ENCODE measurements at places on chromosomes 7 and 10.

- DNase-seq: no peak
These were observed 1.1 kb upstream of the HERPUD2 start for GRCh38 chr7:35695987-35696386.

GRCh38 chr10:122057841-122058413 is 69.0 kb downstream of the TACC2 start:
- DNase-seq: no peak

DNA sequence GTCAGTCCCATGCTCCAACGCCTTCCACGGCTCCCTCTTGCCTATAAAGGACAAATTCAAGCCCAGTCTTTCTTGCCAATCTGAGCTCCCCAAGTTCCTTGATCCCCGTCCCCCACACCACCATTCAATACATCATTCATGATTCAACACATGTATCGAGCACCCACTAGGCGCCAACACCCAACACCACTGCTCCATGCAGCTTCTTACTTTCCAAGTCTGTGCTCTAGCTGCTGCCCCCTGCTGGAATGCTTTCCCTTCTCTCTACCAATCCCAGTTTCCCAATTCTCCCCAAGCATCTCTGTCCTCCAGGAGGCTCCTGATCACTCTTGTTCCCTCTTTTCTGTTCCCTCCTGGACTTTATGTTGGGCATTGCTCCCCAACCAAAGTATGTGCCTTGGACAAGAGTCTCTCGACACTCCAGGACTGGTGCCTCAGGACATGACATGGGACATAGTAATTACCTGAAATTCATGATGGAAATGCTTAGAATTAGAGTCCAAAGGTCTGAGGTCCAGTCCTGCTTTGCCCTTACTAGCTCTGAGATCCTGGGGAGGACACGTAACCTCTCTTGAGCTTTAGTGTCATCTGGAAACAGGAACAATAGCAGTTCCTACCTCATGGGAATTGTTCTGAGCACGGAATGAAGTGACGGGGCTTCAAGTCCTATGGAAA is 172.7 kb downstream of the NEURL1 start:
- DNase-seq: peak; percentile 70

DNA sequence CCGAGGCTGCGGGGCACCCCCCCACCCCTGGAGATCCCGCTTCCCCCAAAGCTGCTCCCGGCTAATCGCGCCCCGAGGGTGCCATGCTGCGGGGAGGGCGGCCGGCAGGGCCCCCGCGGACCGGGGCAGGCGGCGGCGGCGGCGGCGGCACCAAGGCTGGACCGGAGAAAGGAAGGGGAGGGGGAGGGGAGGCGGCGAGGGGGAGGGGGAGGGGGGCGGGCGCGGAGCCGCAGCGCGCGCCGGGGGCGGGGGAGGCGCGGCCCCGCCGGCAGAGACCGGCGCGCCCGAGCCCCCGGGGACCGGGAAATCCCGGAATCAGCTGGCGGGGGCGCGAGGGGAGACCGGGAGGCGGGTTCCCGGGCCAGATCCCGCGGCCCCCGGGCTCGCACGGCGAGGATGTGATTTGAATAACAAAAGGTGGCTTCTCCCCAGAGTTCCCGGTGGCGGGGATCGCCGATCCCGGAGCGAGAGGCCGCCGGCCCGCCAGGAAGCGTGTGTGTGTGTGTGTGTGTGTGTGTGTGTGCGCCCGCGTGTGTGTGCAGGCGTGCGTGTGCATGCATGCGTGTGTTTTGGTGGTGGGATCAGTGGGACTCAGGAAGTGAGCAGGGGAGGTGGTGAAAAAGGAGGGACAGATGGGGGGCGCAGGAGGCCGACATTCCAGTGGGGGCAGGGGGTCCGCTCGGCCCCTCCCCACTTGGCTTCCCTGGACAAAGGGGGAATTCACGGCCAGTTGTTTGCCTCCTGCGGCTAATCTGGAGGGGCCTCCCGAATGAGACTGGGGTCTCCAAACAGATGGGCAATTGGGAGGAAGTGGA is 99.5 kb downstream of the HIP1 start:
- peak; percentile 57 for DNase-seq

DNA sequence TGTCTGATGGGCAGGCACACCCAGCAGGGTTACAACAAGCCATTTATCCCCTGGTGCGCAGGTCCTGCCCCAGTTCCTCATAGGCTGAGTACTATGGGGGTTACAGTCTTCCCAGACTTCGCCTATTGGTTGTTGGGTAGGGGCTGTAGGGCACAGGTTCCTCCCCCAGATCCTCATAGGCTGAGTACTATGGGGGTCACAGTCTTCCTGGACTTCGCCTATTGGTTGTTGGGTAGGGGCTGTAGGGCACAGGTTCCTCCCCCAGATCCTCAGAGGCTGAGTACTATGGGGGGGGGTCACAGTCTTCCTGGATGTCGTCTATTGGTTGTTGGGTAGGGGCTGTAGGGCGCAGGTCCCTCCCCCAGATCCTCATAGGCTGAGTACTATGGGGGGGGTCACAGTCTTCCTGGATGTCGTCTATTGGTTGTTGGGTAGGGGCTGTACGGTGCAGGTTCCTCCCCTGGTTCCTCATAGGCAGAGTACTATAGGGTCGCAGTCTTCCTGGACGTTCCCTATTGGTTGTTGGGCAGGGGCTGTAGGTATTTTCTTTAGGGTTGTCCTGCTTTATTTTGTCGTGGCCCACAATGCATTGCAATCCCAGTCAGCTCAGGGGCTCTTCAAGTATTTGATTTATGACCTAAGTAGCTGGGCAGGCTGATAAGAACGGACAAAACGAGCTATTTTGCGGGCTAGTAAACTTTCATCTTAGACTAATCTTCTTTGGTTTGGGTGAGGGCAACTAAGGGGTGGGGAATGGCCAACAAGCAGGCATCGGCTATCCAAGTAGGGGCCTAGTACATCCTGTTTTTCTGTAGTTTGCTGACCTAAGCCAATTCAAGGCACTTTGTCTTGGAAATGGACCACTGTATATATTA is 3.4 kb downstream of the LRRC27 start:
- peak; percentile 88 for DNase-seq

DNA sequence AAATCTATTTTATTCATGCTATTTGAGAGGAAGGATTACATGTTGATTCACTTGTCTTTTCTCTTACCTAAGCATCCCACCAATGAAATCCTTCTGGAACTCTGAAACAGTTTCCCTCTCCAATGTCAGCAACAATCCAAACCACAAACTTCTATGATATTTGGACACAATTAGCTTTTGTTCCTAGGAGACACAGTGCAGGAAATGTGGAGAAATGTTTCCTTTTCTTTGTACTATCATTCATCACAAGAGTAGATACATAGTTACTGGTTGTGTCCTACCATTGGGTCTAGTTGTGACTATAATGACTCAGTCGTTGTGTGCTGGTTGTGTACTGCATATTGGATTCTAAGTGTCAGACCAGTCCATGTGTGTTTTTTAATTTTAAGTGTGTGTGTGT is 156.8 kb upstream of the MAGI2 start:
- DNase-seq: no peak

DNA sequence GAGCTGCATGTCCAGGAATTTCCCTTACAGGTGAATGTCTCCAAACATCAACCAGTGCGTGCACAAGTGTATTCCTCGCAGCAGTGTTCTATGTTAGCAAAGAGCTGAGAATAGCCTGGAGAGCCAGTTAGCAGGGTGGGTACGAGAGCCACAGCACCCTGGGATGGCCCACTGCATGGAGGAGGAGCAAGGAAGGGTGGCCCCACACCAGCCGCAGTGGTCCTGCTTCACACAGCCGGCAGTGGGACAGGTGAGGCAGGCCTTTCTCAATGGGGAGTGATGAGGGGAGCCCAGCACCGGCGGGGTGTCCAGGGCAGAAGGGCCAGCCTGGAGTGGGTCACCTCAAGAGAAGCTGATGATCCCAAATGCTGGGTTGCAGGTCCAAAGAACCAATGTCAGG is 240.7 kb downstream of the TCERG1L start:
- no peak for DNase-seq

GRCh38 chr10:14852236-14852635 is 14.1 kb downstream of the HSPA14 start:
- no peak for DNase-seq

- DNase-seq: no peak
These were observed 63.9 kb upstream of the GHITM start for GRCh38 chr10:84075226-84076046.

DNA sequence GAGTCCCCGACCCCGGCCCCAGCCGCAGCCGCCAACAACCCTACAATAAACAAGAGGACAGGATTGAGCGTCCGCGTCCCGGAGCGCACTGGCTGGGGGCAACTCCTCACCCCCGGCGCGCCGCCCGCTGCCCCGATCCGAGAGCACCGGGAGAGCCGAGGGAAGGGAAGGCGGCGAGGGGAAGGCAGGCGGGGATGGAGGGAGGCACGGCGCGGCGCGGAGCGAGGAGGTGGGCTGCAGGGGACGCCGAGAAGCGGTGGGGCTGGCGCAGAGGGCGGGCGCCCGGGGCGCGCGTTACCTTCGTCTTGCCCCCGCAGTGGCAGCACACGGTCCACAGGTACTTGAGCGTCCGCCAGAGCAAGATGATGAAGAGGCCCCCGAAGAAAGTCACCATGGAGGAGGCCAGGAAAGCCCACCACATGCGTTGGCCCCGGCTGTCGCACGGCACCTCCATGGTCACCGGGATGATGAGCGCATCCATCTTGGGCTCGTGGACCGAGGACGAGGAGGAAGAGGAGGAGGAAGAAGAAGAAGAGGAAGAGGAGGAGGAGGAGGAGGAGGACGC is 559 bp downstream of the KCNMA1 start:
- peak; percentile 21 for DNase-seq

- no peak for DNase-seq
These were observed 24.7 kb downstream of the DNAJB12 start for GRCh38 chr10:72330069-72330426.

GRCh38 chr10:117955176-117955575 is 91.6 kb downstream of the RAB11FIP2 start:
- DNase-seq: no peak

- no peak for DNase-seq
These were observed 43.0 kb downstream of the ADCY1 start for GRCh38 chr7:45617166-45617565.

GRCh38 chr10:24034571-24034970 is 174.4 kb upstream of the KIAA1217 start:
- DNase-seq: no peak

GRCh38 chr7:23529262-23529859 is 2.4 kb downstream of the TRA2A start:
- no peak for DNase-seq

Measured in HEK293T (cell line).